Activated CD4-positive, alpha-beta T cell treated with anti-CD3 and anti-CD28 coated beads, Interleukin-2, Interleukin-4, amounts not matched to agents 100 ng/mL and 50 ng/mL, durations not matched to agents 16 hours and 8 hours (primary cell): ENCODE measurements at places on chromosomes 4 and X.

GRCh38 chr4:169902658-169903345 lies 123.4 kb downstream of the MFAP3L start:
- DNase-seq, result no peak

- no peak for DNase-seq
Observed at GRCh38 chr4:25795566-25796454, 67.0 kb downstream of the SEL1L3 start.

GRCh38 chr4:106647451-106647850 lies 278.9 kb upstream of the GIMD1 start:
- DNase-seq, result no peak

DNA sequence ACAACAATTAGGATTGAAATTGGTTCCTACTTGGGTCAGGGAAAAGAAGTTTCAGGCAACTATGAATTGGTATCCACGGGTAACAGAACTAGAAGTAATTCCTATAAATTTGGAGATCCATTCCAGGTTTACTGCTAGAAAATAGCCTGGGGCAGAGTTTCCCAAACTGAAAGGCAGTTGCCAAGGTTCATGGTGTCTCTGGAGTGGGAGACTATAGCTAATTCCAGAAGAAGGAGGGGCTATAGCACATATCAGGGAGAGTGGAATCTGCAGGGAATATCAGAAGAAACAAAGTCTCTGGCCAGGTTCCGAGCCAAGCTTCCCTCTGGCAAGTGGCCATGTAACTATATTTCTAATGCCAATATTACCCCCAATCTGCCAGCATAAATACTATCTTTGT lies 166.3 kb downstream of the GALNTL6 start:
- no peak for DNase-seq

GRCh38 chr4:2787230-2788100 lies 5.4 kb upstream of the SH3BP2 start:
- no peak for DNase-seq

GRCh38 chrX:150405576-150405975 lies 42.5 kb downstream of the MAMLD1 start:
- DNase-seq, result no peak

DNA sequence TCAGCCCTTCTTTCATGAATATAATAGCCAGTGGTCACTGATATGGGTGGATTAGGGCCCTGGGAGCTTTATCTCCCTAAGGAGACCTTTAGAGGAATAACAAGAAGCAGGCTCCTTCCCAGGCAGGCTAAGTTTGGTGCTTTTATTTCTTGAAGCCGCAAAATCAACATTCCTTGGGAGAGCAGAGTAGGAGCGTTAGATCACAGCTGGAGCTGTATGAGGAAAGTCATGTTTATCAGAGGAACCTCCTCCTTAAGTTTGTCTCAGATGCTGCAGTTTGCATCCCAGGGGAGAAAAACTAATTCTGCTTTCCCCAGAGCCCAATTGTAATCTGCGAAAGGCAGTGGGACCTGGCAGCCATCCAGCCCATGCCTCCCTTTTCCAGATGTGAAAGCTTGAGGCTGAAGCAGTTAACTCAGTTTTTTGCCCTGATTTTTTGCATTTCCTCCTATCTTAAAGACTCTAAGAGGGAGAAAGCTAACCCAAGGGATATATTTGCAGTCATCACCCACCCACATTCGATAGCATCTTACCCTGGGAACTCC lies 186.0 kb upstream of the FRMPD4 start:
- DNase-seq, result no peak

GRCh38 chr4:142846729-142847596 lies 862 bp upstream of the INPP4B start:
- DNase-seq, result peak; percentile 75

DNA sequence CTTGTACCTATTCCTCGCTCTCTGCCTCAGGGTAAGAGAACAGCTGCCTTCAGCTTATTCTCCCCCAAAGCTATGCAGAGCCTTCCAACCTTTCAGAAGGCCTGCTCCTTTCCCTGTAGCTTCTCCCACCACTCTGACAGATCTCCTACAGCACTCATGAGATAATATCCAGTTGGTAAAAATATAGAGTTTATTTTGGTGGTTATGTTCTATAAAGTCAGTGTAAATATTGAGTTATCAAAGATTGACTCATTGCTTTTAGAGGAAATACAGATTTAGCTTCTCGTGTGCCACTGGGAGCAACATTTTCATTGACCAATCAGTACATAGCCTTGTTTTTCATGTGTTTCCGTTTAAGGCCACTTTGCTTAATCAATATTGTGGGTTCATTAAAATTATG lies 216.2 kb upstream of the TECRL start:
- no peak for DNase-seq

DNA sequence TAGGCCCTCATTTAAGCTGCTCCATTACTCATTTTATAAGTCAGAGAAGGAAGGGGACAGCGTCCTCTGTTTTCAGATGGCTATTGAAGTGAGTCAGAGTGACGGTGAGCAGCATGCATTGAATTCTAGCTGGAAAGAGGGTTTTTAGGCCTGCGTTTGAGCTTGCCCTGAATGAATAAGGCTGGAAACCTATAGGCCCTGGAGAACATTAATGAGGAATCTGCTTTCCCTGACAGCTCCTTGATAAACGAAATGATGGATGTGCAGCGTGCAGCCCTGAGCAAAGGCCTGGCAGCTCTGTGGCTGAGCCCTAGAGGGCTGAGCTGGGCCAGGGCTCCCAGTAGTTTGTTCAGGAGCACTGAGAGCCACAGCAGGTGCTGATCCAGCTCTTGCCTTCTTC lies 33.4 kb downstream of the TBL1X start:
- DNase-seq, result no peak

DNA sequence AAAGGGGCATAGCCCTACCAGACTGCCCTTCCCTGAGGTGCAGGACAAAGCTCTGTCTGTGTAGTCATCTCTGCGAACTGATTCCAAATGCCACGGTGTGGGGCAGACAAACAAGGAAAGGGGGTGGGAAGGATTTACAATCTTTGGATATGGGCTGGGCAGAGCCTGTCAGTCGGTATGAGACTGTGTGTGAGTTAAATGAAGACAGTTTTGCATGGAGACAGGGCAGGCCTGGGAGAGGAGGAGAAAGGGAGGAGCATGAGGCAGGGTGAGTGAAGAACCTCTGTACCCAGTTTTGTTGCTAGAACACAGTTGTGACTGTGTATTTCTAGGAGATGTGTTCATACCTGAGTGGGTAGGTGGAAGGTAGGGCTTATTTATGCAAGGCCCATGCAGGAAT lies 59.4 kb upstream of the MSN start:
- DNase-seq, result no peak

DNA sequence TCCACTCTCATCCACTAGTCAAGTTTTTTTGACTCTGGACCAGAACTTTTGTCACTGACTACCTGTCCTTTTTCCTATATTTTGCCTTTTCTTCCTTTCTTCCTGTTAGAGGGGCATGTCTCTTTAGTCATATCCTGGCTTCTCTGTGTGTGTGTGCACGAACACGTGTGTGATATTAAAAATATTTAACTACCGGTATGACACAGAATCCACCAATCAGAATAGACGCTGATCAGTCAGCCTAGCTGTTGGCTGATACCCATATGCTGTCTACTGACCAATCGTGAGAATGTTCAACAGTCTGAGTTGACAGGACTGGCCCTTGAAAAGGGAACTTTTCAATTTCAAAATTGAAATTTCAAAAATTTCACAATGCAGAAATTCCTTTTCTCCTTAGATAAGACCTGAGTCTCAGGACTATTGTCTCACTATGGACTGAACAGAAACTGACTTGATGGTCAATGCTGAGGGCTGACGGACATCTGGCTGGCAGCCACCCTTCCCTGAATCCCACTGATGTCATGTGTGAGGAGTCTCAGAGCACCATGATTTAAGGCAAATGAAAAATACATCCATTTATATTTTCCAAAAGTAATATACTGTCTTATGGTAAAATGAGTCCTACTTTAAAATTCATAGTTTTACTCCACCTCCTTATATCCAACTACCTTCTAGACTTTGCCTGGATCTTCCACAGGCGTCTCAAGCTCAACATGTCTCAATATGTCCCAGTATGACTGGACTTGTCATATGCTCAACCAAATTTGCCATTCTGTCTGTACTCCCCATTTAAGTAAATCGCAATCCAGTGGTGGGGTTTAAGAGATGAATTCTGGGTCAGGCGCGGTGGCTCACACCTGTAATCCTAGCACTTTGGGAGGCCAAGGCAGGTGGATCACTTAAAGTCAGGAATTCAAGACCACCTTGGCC lies 78.0 kb downstream of the CHRNA9 start:
- no peak for DNase-seq

GRCh38 chrX:42135583-42136228 lies 212.4 kb upstream of the CASK start:
- DNase-seq, result no peak

GRCh38 chr4:32985256-32985655 lies 2265.1 kb downstream of the PCDH7 start:
- no peak for DNase-seq

GRCh38 chr4:46852800-46853199 lies 56.2 kb downstream of the COX7B2 start:
- DNase-seq, result no peak

DNA sequence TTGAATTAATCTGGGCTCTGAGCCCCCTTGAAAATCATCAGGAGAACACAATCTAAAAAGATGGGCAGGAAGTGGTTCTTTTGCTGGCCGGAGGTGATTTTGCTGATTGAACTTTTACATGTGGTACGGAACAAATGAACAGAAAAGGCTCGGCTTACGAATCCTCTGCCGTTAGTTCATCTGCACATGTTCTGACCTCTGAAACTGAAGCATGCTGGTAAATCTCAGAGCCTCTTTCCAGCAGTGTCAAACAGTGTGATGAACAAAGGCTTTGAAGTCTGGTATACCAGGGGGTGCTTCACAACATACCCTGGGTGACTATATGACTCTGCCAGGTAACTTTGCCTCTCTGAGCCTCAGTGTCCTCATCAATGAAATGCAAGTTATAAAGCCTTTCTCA lies 194.2 kb upstream of the C1QTNF7 start:
- peak; percentile 40 for DNase-seq

DNA sequence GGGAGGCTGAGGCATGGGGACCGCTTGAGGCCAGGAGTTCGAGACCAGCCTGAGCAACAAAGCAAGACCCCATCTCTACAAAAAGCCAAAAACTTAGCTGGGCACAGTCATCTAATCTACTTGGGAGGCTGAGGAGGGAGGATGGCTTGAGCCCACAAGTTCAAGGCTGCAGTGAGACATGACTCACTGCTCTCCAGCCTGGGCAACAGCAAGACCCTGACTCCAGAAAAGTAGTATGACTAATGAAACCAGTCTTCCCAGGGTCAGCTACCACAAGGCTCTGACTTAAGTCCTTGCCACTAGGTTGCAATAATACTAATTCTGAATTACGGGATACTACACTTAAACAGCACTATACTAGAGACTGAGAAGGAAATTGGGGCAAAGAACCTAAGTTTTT lies 33.1 kb downstream of the ERVMER34-1 start:
- DNase-seq, result no peak

GRCh38 chrX:152886716-152887115 lies 11.2 kb upstream of the ZNF185 start:
- no peak for DNase-seq

GRCh38 chr4:125313497-125313896 lies 1.3 kb upstream of the FAT4 start:
- peak; percentile 63 for DNase-seq

DNA sequence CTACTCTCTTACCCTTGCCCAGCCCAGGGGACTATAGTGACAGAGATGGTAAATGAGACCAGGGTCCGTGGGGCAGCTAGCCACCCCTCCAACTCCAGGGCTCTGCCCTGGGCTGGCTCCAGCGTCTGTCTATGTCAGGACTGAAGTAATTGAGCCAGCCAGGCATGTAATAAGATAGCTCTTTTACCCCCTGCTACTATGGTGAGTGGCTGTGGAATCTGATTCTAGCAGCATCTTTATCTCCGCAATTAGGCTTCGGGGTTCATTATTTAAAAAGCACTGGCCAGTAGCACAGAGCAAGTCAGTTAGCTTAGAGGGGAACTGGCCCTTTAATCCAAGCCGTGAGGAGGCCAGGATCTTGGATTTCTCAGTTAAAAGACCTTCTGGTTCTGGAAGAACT lies 123.3 kb upstream of the RAI2 start:
- no peak for DNase-seq

GRCh38 chr4:75698162-75698962 lies 25.2 kb upstream of the G3BP2 start:
- DNase-seq, result peak; percentile 41

DNA sequence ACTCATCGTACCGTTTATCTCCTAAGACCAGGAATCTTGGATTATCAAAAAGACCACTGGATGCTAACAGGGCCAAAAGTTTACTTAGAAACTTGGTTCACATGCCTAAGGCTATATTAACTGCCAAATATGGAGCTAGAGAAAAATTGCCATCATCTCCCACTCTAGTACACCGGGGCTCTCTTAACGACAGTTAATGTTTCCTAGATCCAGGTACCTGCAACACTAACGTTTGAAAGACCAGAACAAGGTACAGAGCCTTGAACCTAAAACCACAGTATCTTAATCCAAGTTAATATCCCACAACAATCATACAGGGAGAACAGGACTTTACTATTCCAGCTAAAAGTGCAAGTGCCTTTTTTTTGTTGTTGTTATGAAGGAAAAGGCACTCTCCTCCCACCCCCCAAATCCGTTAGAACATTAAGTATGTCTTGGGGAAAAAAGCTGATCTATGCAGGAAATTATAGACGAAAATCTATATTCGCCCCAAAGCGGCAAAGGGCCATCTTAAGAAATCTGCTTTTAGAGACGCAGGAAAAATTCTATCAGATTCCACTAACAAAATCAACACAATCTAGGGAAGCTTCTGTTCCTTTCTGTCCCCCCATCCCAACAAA lies 1.3 kb downstream of the G3BP2 start:
- DNase-seq, result no peak

DNA sequence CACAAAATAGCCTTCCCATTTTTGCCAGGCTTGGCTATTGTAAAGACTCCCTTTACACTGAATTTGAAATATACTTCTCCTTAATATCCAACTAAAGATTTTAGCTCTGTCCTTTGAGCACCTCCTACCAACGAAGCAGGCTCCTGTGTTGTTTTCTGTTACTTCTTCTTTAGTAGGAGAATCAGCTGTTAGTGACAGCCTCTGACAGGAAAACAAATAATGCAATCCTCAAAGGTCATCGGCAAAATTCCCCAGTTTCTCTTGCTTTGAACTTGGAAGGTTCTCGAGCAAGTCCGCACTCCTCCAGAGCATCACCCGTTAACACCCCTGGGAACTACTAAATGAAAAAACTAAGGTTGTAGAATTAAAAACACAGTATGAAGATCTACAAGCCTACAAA lies 66.9 kb downstream of the MANBA start:
- DNase-seq, result no peak

- DNase-seq, result no peak
Observed at GRCh38 chr4:26342328-26343037, 21.7 kb downstream of the RBPJ start.

GRCh38 chr4:73777612-73778011 lies 37.2 kb downstream of the CXCL8 start:
- DNase-seq, result no peak

- no peak for DNase-seq
Observed at GRCh38 chr4:63458010-63458409, 951.2 kb downstream of the TECRL start.

DNA sequence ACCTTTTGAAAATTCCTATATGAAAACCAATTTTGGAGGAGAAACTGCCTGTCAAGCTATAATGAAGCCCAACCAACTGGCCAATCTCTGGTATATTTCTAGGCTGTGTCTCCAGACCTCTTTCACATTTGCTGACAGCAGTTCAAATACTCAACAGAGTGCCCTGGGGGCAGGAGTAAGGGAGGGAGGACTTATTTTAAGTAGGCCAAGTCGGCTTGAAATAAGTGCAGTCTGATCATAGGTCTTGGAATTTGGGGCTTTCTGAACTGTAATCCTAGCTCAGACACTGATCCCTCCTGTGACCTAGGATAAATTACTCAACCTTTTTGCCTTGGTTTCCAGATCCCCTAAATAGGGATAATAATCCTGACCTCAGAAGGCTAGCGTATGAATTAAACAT lies 59.4 kb upstream of the SLC7A11 start:
- DNase-seq, result no peak
